ENCODE measurements at places on chromosomes 11 and 22. TPM values are rescaled to one million over a fixed set of nuclear protein-coding genes. Genes with fewer than 3 reads are reported as not detected.

Gene RRP7A
- total RNA-seq: 50.8 TPM

Gene MRGPRX4
- not detected for total RNA-seq

Gene SCUBE1
- total RNA-seq: 0.15 TPM

Gene CLCF1
- 50.6 TPM for total RNA-seq

Gene PARVG
- total RNA-seq: not detected

Gene OR4C11
- not detected for total RNA-seq

Gene LTBP3
- 67.5 TPM for total RNA-seq

Gene HORMAD2
- not detected for total RNA-seq

Gene RIMBP3B
- 0.67 TPM for total RNA-seq

Gene C22orf31
- total RNA-seq: not detected

Gene RAG2
- not detected for total RNA-seq

Gene GLB1L2
- total RNA-seq: 2.3 TPM

Gene YPEL1
- total RNA-seq: 0.47 TPM

Gene TMEM121B
- total RNA-seq: 0.21 TPM

Gene C11orf91
- 0.85 TPM for total RNA-seq

Gene RIBC2
- total RNA-seq: 2.6 TPM

Gene MIAT
- 0.26 TPM for total RNA-seq

Gene XKR3
- total RNA-seq: not detected

Gene PHRF1
- 37.5 TPM for total RNA-seq

Gene LRRC75B
- 5.9 TPM for total RNA-seq

Gene MMP27
- not detected for total RNA-seq

Gene UBQLN3
- not detected for total RNA-seq

Gene ANO3
- total RNA-seq: not detected

Gene NADSYN1
- total RNA-seq: 35.2 TPM

Gene OR52I2
- total RNA-seq: not detected

Gene SYCE3
- not detected for total RNA-seq

Data from A549 treated with ZK216348 at 1 μM for 4 hours (cell line).